ENCODE measurements at places on chromosomes 1 and 21. TPM values are rescaled to one million over a fixed set of nuclear protein-coding genes. Genes with fewer than 3 reads are reported as not detected.

ITLN2 gene
- polyA plus RNA-seq: not detected

C1orf87 gene
- 0.18 TPM for polyA plus RNA-seq

BMP8B gene
- 2.3 TPM for polyA plus RNA-seq

TLCD4 gene
- 7.9 TPM for polyA plus RNA-seq

CDKN2C gene
- polyA plus RNA-seq: 10.4 TPM

CD48 gene
- polyA plus RNA-seq: 1.1 TPM

CITED4 gene
- polyA plus RNA-seq: 5.1 TPM

CD1E gene
- polyA plus RNA-seq: 0.21 TPM

SELL gene
- polyA plus RNA-seq: 4.0 TPM

FCGR1A gene
- 1.9 TPM for polyA plus RNA-seq

PPP1R8 gene
- polyA plus RNA-seq: 61.7 TPM

SLC35D1 gene
- polyA plus RNA-seq: 18.4 TPM

TMPRSS15 gene
- polyA plus RNA-seq: 0.29 TPM

ZBTB8A gene
- 19.2 TPM for polyA plus RNA-seq

CSF3R gene
- 3.0 TPM for polyA plus RNA-seq

DMRTA2 gene
- polyA plus RNA-seq: not detected

SLC1A7 gene
- 0.12 TPM for polyA plus RNA-seq

CENPL gene
- polyA plus RNA-seq: 12.7 TPM

RBP7 gene
- 35.6 TPM for polyA plus RNA-seq

COL24A1 gene
- polyA plus RNA-seq: 2.2 TPM

ETV3L gene
- 0.03 TPM for polyA plus RNA-seq

LRRN2 gene
- polyA plus RNA-seq: 15.7 TPM

AIRE gene
- polyA plus RNA-seq: 0.32 TPM

Data from right renal pelvis (tissue), 4 donors.